ENCODE measurements at places on chromosomes 2 and 18.
A peak's percentile ranks its signal among the peaks of the same experiment; 100 is the strongest.

GRCh38 chr2:37376421-37377186 is 32.2 kb downstream of the QPCT start:
- DNase-seq = peak; percentile 94

DNA sequence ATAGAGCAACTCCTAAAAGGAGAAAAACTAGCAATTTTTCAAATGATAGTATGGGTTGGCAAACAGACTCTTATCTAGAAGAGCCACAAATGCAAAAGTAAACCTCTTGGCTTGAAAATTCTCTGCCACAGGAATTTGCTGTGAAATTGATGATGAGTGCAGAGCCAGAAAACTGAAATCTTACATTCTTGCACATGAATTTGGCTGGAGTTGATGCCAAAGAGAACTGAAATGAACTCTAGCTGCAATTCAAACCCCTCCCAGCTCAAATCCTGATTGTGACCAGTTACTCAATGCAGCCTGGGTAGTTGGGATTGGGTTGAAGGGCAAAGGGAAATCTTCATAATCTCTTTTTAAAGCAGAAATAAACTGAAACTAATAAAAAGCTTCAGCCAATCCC is 266.6 kb downstream of the PDE11A start:
- no peak for DNase-seq

GRCh38 chr2:214201892-214202291 is 209.0 kb upstream of the VWC2L start:
- DNase-seq = no peak

GRCh38 chr2:109644571-109645275 is 30.6 kb downstream of the SOWAHC start:
- no peak for DNase-seq

- DNase-seq = no peak
These were observed 778 bp upstream of the INPP1 start for GRCh38 chr2:190342611-190343010.

Measured in fibroblast of lung (primary cell).